ENCODE measurements at places on chromosomes 6 and 20. TPM values are rescaled to one million over a fixed set of nuclear protein-coding genes. Genes with fewer than 3 reads are reported as not detected.

The PAX1 gene
- polyA plus RNA-seq: not detected

The SLC25A27 gene
- polyA plus RNA-seq: not detected

The IL17F gene
- not detected for polyA plus RNA-seq

The XKR7 gene
- 0.02 TPM for polyA plus RNA-seq

The ULBP1 gene
- not detected for polyA plus RNA-seq

The OR2B3 gene
- polyA plus RNA-seq: not detected

The CLIC5 gene
- 4.8 TPM for polyA plus RNA-seq

The DDR1 gene
- 1.2 TPM for polyA plus RNA-seq

The C20orf96 gene
- 0.46 TPM for polyA plus RNA-seq

The EDN1 gene
- polyA plus RNA-seq: not detected

The C20orf202 gene
- polyA plus RNA-seq: not detected

The ZFP57 gene
- polyA plus RNA-seq: 2.2 TPM

The ATP6V1G2 gene
- polyA plus RNA-seq: 1.4 TPM

The USP49 gene
- polyA plus RNA-seq: 0.59 TPM

The CTCFL gene
- not detected for polyA plus RNA-seq

The PTCHD4 gene
- not detected for polyA plus RNA-seq

The JAG1 gene
- 0.24 TPM for polyA plus RNA-seq

The RFX6 gene
- polyA plus RNA-seq: not detected

The TULP1 gene
- polyA plus RNA-seq: not detected

The ABHD16B gene
- not detected for polyA plus RNA-seq

The DDX39B gene
- 85.7 TPM for polyA plus RNA-seq

The COL21A1 gene
- not detected for polyA plus RNA-seq

The RAD21L1 gene
- polyA plus RNA-seq: not detected

The TTLL9 gene
- not detected for polyA plus RNA-seq

The FOXF2 gene
- polyA plus RNA-seq: not detected

The PRPH2 gene
- 0.07 TPM for polyA plus RNA-seq

The EYS gene
- not detected for polyA plus RNA-seq

The ANKRD60 gene
- not detected for polyA plus RNA-seq

The MAN1A1 gene
- 23.8 TPM for polyA plus RNA-seq

The PRDM13 gene
- 0.14 TPM for polyA plus RNA-seq
